ENCODE measurements at places on chromosomes 3 and 15.

- no peak for DNase-seq
Observed at GRCh38 chr3:58898513-58898912, 151.3 kb downstream of the CFAP20DC start.

- DNase-seq, result no peak
Observed at GRCh38 chr3:192130534-192131132, 596.7 kb downstream of the FGF12 start.

GRCh38 chr3:23481616-23482278 lies 278.6 kb downstream of the UBE2E2 start:
- DNase-seq, result no peak

GRCh38 chr3:10702961-10703740 lies 112.9 kb upstream of the SLC6A11 start:
- DNase-seq, result no peak

DNA sequence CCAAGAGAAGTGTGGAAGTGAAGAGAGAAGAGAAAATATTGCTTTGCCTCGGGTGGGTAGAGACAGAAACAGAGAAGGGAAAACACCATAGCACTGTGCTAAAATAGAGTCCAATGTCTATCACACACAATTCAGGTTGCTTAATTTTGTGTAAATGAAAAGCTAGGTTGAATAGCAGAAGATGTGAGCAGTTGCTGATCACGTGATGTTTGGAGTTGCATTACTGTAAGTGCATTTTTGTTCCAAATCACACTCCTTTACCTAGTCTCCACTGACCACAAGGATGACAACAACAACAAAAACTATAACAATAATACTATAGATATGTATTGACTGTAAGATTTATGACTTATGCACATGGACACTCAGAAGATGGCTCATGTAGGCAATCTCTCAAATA lies 683.2 kb downstream of the AGBL1 start:
- no peak for DNase-seq

GRCh38 chr15:77042245-77042919 lies 28.5 kb downstream of the TSPAN3 start:
- no peak for DNase-seq

DNA sequence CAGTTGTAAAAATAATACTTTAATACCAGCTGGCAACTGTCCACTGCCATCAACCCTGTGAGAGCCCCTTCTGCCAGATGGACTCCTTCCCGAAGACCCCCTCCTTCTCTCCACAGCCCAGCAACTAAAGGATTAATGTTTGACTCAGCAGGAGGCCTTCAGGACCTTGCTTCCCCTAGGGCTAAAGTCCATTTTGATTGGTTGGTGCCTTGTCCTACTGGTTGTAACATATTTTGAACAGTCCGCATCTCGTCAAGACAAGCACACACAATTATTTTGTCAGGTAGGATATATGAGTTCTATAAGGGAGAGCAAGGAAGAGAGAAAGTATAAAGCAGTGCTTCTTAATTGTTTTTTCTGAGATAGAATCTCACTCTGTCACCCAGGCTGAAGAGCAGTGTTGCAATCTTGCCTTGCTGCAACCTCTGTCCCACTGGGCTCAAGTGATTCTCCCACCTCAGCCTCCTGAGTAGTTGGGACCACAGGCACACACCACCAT lies 18.6 kb downstream of the ACOX2 start:
- no peak for DNase-seq

GRCh38 chr3:197339841-197340520 lies 41.6 kb upstream of the DLG1 start:
- DNase-seq, result no peak

DNA sequence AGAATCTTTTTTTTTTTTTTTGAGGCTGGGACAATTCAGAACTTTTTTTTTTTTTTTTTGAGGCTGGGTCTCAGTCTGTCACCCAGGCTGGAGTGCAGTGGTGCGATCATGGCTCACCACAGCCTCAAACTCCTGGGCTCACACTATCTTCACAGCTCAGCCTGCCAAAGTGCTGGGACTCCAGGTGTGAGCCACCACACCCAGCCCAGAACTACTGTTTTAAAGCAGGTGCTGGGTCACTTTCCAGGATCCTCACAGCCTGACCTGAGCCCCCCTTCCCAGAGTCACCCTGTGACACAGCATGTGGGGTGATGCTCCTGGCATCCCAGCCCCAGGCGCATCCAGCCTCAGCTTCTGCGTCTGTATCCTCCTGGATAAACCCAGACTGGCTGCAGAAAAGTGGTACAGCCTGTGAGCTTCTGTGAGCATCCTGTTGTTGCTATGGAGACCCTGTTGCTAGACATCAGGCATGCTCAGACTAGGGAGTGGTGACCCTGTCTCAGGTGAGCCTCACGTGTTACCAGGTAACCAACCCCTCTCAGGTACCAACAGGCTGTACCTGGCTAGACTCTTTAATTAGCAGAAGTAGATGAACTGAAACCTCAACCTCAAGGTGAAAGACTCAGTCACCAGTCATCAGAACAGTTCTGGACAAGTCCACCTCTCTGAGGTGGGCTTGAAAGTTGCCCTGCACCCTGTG lies 15.0 kb downstream of the KLF13 start:
- DNase-seq, result no peak

- DNase-seq, result no peak
Observed at GRCh38 chr3:108983051-108983450, 29.4 kb upstream of the GUCA1C start.

- peak; percentile 72 for DNase-seq
Observed at GRCh38 chr3:38651153-38651789, 1.8 kb upstream of the SCN5A start.

GRCh38 chr3:177251755-177252154 lies 54.5 kb upstream of the TBL1XR1 start:
- DNase-seq, result no peak

DNA sequence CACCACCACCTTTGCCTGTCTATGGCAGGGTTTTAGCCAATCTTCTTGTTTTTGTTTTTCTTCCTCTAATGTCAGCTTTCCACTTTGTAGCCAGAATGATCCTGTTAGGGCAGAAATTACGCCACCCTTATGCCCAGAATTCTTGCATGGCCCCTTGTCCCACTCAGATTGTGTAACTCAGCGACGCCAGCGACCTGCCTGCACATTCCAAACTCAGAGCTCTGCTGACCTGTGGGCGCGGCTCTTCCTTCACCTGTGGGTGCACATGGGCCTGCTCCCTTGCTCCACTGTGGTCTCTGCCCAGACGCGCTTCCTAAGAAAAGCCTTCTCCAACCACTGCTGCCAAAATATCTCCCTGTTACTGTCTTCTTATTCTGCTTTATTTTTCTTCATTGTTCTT lies 45.0 kb downstream of the MED12L start:
- no peak for DNase-seq

DNA sequence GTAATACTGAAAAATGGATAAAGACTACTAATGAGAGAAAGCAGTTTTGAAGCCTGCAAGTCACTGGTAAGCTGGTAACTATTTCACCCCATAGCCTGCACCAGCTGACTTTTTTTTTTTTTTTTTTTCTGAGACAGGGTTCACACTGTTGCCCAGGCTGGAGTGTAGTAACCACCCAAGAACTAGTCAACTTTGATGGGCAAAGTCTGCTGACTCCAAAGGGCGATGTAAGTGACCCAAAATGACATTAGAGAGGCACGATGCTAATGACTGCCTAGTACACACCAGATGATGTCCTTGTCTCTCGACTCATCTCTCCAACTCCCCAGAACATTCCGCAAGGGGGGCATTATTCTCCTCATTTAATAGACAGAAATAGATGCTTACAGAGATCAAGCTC lies 12.9 kb upstream of the TMEM41A start:
- DNase-seq, result no peak

DNA sequence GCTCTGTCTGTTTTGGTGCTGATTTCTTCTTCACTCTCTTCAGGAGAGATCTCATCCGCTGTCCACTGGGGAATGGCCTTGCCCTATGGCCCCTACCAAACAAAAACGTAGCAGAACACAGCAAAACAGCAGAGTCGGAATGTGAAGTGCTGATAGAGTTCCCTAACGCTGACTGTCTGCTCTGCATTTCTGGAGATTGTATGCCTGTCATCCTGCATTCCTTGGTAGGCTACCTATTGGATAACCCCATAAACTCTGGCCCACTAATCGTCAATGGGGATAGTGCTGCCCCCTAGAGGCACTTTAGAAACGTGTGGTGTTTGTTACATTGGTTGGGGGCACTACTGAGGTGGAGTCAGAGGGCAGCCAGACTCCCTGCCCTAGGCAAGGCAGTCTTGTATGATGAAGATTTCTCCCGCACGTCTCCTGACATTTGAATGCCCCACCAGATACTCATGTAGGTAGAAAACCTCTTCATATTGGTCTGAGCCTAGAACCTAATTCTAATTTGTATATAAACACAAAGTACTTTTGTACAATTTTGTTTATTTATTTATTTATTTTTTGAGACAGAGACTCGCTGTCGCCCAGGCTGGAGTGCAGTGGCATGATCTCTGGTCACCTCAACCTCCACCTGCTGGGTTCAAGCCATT lies 15.6 kb upstream of the MAGEF1 start:
- DNase-seq, result peak; percentile 21

- no peak for DNase-seq
Observed at GRCh38 chr3:153688301-153689120, 432.7 kb upstream of the ARHGEF26 start.

DNA sequence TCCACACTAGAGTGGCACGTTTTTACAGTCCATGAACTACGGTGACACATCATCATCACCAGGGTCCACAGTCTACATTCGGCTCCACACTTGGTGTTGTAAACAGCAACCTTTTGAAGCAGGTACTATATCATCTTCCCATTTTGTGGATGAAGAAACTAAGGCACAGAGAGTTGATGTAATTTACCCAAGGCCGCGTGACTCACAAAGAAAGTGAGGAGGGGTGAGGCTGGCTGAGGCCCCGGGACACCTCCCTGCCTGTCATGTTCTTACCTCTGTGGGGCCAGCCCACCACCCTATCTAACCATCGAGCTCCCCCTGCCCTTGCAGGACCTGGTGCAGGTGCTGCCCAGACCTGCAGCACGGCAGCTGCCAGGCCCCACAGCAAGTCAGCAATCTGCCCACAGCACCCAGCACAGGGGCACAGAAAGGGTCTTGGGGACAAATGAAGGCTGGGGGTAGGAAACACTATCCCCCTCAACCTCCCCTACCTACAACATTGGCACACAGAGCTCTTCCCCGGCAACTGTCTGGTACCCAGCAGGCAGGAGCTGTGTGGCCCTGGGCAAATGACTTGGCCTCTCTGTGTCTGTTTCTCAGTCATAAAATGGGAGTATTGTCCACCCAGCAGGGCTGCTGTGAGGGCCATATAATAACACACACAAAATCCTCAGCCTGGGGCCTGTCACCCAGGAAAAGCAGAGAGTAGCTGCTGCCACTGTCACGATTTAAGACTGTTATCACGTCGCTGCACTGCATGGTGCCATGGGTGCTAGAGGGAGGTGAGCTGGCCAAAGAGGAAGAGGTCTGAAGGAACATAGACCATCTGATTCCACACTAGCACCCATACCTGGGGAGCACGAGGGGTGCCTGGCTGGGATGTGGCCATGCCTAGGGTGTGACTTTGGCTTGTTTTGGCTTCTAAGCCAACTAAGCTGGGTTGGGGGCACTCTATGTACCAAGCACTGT lies 115.1 kb downstream of the IQSEC1 start:
- no peak for DNase-seq

DNA sequence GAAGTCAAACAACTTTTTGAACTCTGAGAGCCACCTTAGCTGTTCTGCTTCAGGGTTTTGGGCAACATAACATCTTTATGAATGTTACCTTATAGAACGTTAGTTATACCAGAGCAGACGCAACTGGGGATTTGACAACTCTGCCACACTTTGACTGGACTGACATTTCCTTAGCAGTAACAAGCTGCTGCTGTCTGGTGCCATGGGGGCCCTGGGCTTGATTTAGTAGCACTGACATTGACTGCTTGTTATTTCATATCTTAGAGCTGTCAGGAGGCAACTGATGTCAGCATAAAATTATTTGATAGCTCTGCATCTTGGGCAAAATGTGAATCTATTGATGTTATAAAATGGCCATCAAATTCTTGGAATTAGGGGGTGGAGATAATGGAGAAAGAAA lies 285.4 kb downstream of the ROBO2 start:
- no peak for DNase-seq

- DNase-seq, result no peak
Observed at GRCh38 chr3:138594935-138595610, 1.0 kb upstream of the CEP70 start.

- no peak for DNase-seq
Observed at GRCh38 chr3:177934001-177934891, 602.0 kb upstream of the KCNMB2 start.

GRCh38 chr15:97929456-97930229 lies 30.9 kb upstream of the ARRDC4 start:
- DNase-seq, result no peak

GRCh38 chr3:119098619-119099222 lies 47.2 kb upstream of the TEX55 start:
- no peak for DNase-seq

GRCh38 chr3:14831916-14832450 lies 13.2 kb downstream of the FGD5 start:
- no peak for DNase-seq
